CD8-positive, alpha-beta memory T cell (primary cell): ENCODE measurements at places on chromosomes 4 and X.

DNA sequence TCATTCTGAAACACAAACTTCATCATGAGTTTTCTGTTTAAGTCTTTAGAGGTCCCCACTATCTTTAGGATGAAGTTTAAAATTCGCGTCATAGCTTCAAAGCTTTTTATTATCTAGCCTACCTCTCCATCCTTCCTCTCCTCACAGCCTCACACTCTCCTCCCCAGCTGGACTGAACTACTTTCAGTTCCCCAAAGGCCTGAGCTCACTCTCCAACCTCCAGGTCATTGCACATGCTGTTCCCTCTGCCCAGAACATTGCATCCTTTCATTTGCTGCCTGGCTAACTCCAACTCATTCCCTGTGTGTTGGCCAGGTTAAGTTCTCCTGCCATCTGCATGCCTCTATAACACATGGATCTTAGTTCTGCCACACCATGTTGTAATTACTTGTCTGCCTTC lies 2.9 kb upstream of the OTUD5 start:
- no peaks in the 10 kb centered on the region for H3K36me3 ChIP-seq
- no peak for DNase-seq
- no peaks in the 10 kb centered on the region for H3K27me3 ChIP-seq
- H3K27ac ChIP-seq, result no peak overlapping the region
- H3K4me1 ChIP-seq, result peaks cover 21% of the 10 kb centered on the region
- no peak overlapping the region for H3K4me3 ChIP-seq

GRCh38 chrX:134146493-134146892 lies 90.5 kb upstream of the CCDC160 start:
- H3K27me3 ChIP-seq, result no peaks in the 10 kb centered on the region
- no peaks in the 10 kb centered on the region for H3K36me3 ChIP-seq
- no peak for DNase-seq
- H3K4me3 ChIP-seq, result no peak overlapping the region

DNA sequence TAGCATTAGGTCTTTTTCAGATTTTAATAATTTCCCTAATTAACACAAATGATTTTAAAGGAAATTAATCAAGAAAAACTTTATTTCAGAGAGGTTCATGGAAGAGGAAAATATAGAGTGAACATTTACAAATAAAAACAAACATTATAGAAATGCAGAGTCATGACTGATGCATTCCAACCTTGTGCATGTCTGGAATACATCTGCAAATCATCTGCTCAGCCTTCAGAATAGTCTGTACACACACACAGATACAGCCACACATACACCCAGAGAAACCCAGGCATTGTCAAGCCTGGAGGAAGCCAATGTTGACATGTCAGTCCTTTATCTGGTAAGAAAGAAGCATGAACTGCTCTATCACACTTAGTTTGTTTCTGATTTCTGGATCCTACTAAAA lies 61.3 kb upstream of the NFKB1 start:
- H3K27ac ChIP-seq, result no peak overlapping the region
- no peaks in the 10 kb centered on the region for H3K36me3 ChIP-seq
- no peaks in the 10 kb centered on the region for H3K4me1 ChIP-seq
- no peak for DNase-seq

- H3K27me3 ChIP-seq, result no peaks in the 10 kb centered on the region
- DNase-seq, result no peak
- H3K4me1 ChIP-seq, result no peaks in the 10 kb centered on the region
- no peak overlapping the region for H3K4me3 ChIP-seq
- H3K27ac ChIP-seq, result no peak overlapping the region
- H3K36me3 ChIP-seq, result no peaks in the 10 kb centered on the region
These were observed 31.0 kb upstream of the FGF5 start for GRCh38 chr4:80235451-80235850.

DNA sequence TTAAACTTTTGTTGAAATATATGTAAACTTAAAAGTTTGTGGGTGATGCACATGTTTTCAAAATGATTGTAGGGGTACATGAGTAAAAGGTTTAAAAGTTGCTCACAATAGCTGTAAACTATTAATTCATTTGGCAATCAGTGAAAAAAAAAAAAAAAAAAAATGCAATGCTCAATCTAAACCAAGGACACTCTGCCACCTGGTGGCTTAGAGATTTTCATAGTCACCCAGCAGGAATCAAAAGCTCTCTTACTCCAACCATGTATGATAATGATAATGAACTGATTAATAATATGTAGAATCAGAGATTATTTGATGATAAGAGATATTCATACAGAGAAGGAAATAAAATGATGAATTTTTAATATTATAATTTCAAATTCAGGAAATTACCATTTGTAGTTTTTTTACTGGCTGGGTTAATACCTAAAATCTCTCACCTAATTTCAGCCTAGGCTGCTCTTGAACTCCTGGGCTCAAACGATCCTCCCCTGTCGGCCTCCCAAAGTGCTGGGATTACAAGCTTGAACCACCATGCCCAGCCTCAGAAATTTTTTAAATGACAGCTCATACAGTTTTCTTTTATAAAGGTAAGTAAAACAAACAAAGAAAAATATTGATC lies 46.9 kb upstream of the SLC25A4 start:
- H3K27ac ChIP-seq, result no peak overlapping the region
- no peak overlapping the region for H3K4me3 ChIP-seq
- H3K27me3 ChIP-seq, result no peaks in the 10 kb centered on the region
- no peaks in the 10 kb centered on the region for H3K36me3 ChIP-seq
- DNase-seq, result peak; percentile 14
- H3K4me1 ChIP-seq, result no peaks in the 10 kb centered on the region

DNA sequence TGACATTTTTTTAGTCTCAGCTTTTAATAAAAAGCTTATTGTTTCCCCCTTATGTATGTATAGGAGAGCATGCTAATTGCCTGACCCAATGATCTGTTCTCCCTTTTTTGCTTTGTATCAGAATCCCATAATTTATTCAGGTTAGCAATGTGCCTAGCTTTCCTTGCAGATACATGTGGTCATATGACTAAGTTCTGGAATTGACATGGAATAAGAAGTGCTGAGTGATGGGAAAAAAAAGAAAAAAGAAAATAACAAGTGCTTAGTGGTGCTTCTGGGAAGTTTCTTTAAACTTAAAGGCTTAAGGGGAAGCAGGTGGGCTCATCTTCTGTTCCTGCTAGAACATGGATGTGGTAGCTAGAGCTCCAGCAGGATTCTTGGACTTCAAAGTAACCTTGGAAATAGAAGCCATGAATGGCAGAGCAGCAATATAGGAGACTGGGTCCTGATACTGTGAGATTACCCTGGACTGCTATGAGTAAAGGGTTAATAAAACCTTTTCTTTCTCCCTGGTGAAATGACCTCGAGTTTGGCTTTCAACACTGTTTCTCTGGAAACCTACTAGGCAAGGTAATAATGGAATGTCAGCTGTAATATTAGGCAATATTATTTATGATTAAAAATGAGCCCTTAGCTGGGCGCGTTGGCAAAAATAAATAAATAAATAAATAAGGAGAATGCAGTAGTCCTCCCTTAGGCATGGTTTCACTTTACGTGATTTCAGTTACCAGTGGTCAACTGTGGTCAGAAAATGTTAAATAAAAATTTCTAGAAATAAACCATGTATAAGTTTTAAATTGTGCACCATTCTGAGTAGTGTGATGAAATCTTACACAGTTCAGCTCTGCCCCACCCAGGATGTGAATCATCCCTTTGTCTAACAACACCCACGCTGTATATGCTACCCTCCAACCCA lies 16.7 kb upstream of the RBM41 start:
- no peaks in the 10 kb centered on the region for H3K27me3 ChIP-seq
- H3K36me3 ChIP-seq, result no peaks in the 10 kb centered on the region
- no peak for DNase-seq

DNA sequence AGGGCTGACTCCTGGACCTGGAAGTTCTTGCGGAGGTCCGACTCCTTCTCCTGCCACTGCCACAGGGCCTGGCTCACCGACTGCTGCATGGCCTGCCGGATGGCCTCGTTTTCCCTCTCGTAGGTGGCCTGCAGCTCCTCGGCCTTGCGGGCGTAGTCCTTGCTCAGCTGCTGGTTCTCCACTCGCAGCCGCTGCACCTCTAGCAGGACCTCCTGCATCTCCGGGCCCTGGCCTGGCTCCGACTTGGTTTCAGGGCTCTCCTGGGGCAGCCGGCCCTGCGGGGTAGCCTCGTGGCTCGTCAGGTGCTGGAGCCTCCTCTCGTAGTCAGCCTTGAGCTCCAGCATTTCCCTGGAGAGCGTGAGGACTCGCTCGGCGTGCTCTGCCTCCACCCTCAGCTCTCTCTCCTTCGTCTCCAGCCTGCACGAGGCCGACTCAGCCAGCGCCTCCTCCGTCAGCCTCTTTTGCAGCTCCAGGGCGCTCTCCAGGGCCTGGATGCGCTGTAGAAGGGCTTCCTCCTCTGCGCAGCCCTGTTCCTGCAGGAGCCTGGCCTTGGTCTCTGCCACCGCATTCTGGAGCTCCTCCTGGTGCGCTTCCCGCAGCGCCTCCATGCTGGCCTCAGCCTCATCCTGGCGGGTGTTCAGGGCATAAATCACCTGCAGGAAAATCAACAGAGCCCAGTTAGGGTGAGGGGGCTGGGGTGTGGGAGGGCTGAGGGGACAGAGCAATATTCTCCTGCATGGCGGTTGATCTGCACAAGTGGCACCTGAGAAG lies 72.2 kb downstream of the FAM184B start:
- H3K36me3 ChIP-seq, result no peaks in the 10 kb centered on the region
- H3K4me1 ChIP-seq, result no peaks in the 10 kb centered on the region
- no peak overlapping the region for H3K27ac ChIP-seq
- DNase-seq, result no peak
- no peak overlapping the region for H3K4me3 ChIP-seq

GRCh38 chr4:99815597-99816011 lies 1.0 kb upstream of the DAPP1 start:
- no peak overlapping the region for H3K27ac ChIP-seq
- H3K36me3 ChIP-seq, result no peaks in the 10 kb centered on the region
- H3K4me1 ChIP-seq, result peaks cover 35% of the 10 kb centered on the region
- no peak for DNase-seq

GRCh38 chrX:68684291-68684918 lies 36.9 kb downstream of the STARD8 start:
- no peak overlapping the region for H3K27ac ChIP-seq
- H3K4me1 ChIP-seq, result no peaks in the 10 kb centered on the region
- DNase-seq, result no peak
- H3K36me3 ChIP-seq, result no peaks in the 10 kb centered on the region

GRCh38 chrX:66036231-66036630 lies 3.6 kb downstream of the VSIG4 start:
- H3K36me3 ChIP-seq, result no peaks in the 10 kb centered on the region

GRCh38 chr4:183241322-183241640 lies 78.8 kb downstream of the CLDN22 start:
- no peak overlapping the region for H3K4me3 ChIP-seq
- H3K4me1 ChIP-seq, result no peaks in the 10 kb centered on the region
- H3K36me3 ChIP-seq, result no peaks in the 10 kb centered on the region
- DNase-seq, result no peak
- H3K27me3 ChIP-seq, result no peaks in the 10 kb centered on the region

GRCh38 chr4:186624951-186625350 lies 69.6 kb upstream of the MTNR1A start:
- no peak for DNase-seq
- no peak overlapping the region for H3K4me3 ChIP-seq
- H3K4me1 ChIP-seq, result no peaks in the 10 kb centered on the region
- no peak overlapping the region for H3K27ac ChIP-seq
- no peaks in the 10 kb centered on the region for H3K27me3 ChIP-seq
- H3K36me3 ChIP-seq, result no peaks in the 10 kb centered on the region

- no peak overlapping the region for H3K27ac ChIP-seq
- no peak overlapping the region for H3K4me3 ChIP-seq
- no peaks in the 10 kb centered on the region for H3K36me3 ChIP-seq
- H3K4me1 ChIP-seq, result no peaks in the 10 kb centered on the region
These were observed 109.5 kb downstream of the FRAS1 start for GRCh38 chr4:78166622-78167021.
